EL (cell line): ENCODE measurements at places on chromosomes 1 and 21.

DNA sequence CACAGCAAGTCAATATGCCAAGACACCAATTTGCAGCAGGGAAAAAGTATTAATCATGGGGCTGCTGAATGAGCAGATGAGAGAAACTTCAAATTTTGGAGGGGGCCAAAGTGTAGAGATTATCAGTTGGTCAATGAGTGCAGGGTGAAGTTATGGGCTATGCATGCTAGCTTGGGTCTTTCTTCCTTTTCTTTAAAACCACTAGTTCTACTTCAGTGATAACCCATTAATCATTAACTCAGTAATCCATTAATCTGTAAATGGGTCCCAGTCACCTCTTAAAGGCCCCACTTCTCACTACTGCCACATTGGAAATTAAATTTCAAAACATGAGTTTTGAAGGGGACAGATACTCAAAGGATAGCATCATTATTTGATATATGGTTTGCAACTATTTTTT lies 688.6 kb upstream of the ADGRL4 start:
- DNase-seq, result no peak

DNA sequence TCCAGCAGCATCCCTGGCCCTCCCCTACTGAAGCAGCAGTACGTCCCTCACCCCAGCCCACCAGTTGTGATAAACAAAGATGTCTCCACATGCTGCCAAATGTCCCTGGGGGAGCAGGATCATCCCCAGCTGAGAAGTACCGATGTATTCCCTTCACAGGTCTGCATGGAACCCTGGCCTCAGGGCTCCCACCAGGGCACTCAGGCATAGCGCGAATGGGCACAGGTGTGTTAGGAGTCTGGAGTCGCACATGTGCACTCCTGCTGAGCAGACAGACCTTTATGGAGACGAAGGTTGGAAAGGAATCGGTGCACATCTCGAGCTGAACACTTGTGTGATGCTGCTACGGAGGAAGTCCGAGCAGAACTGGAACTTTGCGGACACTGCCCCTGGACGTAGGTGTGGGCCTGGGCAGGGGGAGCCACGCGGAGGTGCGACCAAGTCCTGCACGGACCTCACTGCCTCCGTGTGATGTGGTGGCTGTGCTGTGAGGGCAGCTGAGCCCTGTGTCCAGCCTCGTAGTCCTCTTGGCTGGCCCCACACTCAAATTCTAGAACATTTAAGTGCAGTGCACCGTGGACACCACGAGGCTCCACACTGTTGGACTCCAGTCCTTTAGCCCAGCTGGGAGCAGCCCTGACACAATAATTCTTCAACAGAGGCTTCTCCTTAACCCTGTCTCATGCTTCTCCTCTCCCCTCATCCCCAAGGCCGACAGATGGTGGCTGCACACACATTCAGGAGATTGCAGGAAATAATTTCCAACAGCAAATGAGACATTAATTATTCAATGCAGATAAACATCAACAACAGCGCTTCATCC lies 43.4 kb downstream of the RSPH1 start:
- no peak for DNase-seq

DNA sequence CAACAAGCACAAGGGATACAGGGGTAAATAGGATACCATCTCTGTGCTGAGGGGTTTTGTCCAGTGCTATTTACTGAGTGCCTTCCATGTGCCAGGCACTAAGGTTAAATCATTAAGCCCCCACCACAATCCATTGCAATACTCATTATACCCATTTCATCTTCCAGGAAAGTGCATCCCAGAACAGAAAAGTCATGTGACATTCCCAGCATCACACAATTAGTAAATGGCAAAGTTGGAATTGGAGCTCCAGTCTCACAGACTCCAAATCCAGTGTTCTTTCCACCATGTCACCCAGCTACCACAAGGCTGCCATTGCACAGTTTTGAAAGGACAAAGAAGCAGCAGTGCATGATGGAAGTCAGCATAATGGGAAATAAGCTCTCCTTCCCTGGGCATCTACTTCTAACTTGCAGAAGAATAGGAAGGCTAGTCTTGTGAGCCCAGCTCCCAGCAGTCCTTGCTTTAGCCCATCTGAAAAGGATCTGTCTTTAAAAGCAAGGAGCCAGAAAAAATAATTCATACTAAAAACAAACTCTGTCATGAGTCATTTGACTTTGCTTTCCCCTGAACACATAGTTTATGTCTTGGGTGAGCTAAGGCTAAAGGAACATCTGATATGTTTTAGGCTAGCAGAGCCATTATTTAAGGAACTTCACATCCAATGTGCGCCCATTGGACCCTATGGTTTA lies 111.4 kb upstream of the HOOK1 start:
- peak; percentile 61 for DNase-seq

- no peak for DNase-seq
Measured at GRCh38 chr1:38929476-38929875, 12.2 kb downstream of the RHBDL2 start.

GRCh38 chr1:182993746-182994145 lies 29.5 kb upstream of the LAMC1 start:
- DNase-seq, result no peak

DNA sequence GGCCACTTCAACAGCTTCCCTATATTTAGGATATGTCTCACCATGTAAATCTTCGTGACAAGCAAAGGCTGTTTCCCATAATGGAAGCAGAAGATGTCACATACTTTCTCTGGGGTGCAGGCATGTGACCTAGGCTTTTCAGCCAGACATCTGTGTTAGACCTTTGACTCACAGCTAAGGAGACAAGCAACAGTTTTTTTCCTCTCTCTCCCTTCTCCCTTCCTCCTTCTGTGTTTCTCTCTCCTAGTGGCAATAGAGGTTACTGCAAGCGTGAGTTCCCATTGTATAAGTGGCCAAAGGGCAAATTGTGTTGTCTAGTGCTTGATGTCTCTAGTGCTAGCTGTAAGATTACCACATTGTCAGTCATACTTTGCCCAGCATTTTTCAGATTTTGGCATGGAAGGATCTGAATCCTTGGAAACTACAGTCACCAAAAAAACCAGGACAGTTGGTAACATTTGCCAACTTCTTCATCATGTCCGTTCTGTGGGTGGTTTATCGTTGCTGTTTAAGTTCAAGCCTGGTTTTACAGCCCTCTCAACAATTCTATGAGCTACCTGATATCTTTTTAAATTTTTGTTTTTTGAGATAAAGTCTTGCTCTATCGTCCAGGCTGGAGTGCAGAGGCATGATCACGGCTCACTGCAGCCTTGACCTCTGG lies 44.4 kb upstream of the RABGAP1L start:
- DNase-seq, result peak; percentile 60

DNA sequence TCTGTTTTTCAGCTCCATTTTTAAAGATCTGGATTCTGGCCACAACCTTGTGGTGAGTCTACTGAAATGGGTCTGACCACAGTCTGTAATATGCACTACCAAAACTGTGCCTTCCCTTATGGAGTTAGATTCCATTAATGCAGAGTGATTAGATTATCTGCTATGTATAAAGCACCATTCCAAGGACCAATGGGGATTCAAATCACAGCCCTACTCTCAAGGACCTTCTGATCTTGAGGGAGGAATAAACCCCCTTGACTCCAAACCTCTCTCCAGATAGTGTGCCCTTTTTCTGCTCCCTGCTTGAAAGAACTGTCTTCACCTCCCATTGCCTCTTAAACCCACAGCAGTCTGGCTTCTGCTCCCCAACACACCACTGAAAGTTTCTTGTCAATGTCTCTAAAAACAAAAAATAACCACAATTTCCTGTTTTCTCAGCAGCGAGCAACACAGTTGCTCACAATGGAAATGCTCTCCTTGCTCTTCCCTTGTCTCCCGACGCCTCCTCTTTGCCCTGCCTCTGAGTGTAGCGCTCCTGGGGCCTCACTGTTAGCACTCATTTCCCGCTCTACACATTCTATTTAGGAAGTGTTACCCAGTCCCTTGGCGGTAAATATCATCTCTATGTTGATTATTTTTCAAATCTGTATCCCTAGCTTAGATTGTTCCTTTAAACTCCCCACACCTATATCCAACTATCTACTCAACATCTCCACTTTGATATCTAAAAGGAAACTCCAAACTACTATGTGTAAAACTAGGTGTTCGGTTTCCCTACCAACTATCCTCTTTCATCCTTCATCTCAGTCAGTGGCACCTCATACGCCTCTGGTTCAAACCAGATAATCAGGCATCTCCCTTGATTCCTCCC lies 13.6 kb downstream of the PCNX2 start:
- DNase-seq, result peak; percentile 21

GRCh38 chr21:14740692-14741091 lies 194.6 kb upstream of the SAMSN1 start:
- peak; percentile 4 for DNase-seq

DNA sequence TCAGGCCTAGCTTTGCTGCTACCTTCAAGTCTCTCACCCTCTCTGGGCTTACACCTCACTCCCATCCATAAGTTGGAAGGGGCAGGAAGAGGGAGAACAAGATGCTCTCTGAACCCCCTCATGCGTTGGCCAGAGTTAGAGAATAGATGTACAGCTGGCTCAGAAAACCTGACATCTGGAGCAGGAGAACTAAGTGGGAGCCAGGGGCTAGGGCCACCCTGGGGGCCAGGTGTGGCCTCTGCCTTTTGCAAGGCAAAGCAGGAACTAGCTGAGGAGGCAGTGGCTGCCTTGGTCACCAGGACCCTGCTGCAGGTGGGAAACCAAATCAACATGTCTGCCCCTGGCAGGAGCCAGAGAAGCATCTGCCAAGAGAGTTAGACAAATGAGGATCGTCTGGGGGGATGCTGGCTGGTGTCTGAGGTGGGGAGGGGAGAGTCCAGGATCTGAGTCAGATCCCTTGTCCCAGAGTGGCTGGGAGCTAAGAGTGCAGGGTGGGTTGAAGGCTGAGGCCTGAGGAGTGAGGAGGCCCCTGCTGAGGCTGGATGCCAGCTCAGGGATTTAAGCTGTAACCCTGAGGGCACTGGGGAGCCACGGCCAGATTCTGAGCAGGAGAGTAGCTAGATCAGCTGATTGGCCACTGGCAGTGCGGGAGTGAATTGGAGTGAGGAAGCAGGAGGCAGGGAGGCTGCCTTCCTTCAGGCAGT lies 115.0 kb downstream of the EPHB2 start:
- DNase-seq, result no peak

DNA sequence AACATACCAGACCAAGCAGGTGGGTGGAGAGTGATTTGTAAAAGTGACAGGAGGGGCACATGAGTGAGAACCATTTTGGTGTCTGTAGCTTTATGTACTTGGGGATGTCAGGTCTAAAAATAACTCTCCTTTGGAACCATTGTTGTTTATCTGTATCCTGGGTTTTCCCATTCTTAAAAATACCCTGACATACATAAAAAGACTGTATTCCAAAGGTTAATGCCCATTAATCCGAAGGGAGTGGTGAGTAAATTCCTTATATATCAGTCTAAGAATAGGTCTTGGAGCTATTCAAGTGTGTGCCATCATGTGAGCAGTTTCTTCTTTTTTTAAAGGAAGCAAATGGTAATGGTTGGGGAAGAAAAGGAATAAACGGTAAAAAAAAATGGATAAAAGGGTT lies 117.5 kb downstream of the TGFB2 start:
- no peak for DNase-seq

GRCh38 chr1:115811140-115811828 lies 29.6 kb downstream of the NHLH2 start:
- no peak for DNase-seq

DNA sequence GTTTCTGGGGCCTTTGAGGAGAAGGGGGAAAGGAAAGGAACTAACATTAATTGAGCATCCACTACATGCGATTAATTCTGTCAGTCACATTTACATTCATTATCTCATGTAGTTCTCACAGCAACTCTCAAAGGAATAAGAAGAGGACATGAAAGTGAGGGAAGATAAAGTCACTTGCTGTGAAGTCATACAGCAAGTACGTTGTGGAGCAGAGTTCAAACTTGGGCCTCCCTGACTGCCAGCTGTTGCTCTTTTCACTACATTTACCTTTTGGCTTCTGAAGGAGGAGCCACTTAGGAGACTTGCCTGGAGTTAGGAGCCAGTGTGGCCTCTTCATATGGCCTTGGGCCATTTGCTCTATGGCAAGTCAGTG lies 6.2 kb downstream of the ZNF691 start:
- peak; percentile 14 for DNase-seq

GRCh38 chr1:29471487-29472313 lies 235.4 kb downstream of the PTPRU start:
- DNase-seq, result no peak

DNA sequence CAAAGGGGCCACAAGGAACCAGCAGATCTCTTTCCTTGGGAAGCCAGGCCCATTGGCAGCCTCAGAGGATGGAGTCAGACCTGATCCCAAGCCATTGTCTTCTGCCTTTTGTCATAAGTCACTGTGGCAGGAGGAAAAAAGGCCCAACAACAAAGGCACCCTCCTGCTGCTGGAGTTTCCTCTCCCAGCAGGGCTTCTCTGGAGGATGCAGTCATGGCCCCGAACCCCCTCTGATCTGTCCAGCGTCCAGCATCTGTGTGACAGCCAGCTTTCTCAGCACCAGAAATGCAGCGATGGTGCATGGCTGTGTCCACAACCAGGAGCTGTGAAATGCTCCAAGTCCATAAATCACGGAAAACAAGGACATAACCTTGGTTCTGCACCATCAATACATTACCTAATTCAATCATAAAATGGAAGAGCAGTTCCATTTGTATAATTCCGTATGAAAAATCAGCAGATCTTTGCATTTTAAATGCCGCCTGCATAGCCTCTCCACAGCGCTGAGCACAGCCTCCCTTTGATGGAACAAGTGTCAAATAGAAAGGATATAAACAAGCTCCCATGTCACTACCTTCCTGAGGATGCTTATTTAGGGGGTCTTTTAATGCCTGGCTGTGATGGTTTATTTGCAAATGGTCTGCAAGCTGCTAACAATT lies 30.6 kb downstream of the AJAP1 start:
- DNase-seq, result no peak

DNA sequence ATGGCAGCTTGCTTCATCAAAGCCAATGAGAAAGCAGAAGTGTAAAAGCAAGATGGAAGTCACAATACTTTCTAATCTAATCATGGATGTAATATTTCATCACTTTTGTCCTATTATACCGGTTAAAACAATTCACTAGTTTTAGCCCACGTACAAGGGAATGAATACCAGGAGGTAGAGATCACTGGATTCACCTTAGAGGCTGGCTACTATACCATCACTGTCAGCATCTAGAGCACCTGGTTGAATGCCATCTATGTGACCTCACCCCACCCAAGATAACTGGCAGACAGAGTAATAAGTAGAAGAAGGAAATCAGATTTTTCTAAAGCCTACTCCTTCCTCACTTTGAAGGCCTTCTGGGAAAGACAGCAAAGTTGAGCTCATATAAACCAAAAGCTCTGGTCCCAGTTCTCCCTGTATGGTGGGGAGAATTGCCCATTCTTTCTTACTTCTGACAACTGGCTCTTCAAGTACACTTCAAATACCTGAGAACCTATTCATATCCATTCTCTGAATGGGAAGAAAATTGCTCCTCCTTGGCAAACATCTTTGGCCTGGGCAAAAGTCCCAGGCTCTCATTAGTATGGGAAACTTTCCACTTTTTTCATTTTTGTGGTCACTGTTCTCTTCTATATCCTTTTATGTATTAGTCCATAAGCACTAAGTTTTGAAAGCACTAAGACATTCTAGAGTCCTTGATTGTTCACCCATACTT lies 24.8 kb downstream of the HSD3B1 start:
- no peak for DNase-seq

GRCh38 chr1:167365360-167365759 lies 144.7 kb downstream of the POU2F1 start:
- no peak for DNase-seq
